Regular cardiac myocyte (primary cell): ENCODE measurements at places on chromosomes 11 and 22. TPM values are rescaled to one million over a fixed set of nuclear protein-coding genes. Genes with fewer than 3 reads are reported as not detected.

The NAGA gene
- total RNA-seq: 22.0 and 27.1 TPM in 2 replicates

The KCNQ1 gene
- total RNA-seq: not detected in 2 replicates

The ARHGEF17 gene
- total RNA-seq: 25.4 and 42.0 TPM in 2 replicates

The APOL4 gene
- total RNA-seq: 0.38 and 1.4 TPM in 2 replicates

The TECTA gene
- 0.19 and 0.85 TPM in 2 replicates for total RNA-seq

The TMEM134 gene
- 20.3 and 30.7 TPM in 2 replicates for total RNA-seq

The ELF5 gene
- not detected in 2 replicates for total RNA-seq

The MUC5AC gene
- total RNA-seq: not detected in 2 replicates

The NCF4 gene
- total RNA-seq: under 0.01 TPM in 1 of 2 replicates, not detected in the other

The MUC2 gene
- total RNA-seq: not detected in 2 replicates

The GDPD4 gene
- not detected in 2 replicates for total RNA-seq

The TIMP3 gene
- 175 and 211 TPM in 2 replicates for total RNA-seq

The SAA4 gene
- total RNA-seq: not detected in 2 replicates
